Dermis blood vessel endothelial cell (primary cell): ENCODE measurements at places on chromosomes 6 and 20. TPM values are rescaled to one million over a fixed set of nuclear protein-coding genes. Genes with fewer than 3 reads are reported as not detected.

Gene OPRM1
- total RNA-seq: not detected in 2 replicates

Gene BHLHE23
- total RNA-seq: not detected in 2 replicates

Gene MTFR2
- total RNA-seq: 1.2 and 3.4 TPM in 2 replicates

Gene PI3
- not detected in 2 replicates for total RNA-seq

Gene CDH26
- 0.47 and 1.5 TPM in 2 replicates for total RNA-seq
